NCI-H774 (cell line): ENCODE measurements at places on chromosomes 1 and 21.

DNA sequence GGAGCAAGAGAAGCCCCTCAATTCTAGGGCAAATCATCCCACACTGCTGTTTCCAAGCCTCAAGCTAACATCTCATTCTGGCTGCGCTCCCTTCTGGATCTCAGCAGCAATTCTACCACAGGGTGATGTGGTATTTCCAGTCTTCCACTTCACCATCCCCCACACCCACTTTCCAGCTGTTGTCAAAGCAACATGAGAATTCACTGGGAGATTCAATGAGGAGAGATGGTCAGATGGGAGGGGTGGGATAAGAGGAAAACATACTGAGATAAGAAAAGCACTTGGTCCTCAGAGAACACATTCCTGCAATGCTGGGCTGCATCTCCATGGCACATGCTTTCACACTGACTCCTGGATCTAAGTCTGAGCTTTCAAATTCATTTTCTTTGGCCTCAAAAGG is 47.3 kb upstream of the LRRC52 start:
- no peak for DNase-seq

DNA sequence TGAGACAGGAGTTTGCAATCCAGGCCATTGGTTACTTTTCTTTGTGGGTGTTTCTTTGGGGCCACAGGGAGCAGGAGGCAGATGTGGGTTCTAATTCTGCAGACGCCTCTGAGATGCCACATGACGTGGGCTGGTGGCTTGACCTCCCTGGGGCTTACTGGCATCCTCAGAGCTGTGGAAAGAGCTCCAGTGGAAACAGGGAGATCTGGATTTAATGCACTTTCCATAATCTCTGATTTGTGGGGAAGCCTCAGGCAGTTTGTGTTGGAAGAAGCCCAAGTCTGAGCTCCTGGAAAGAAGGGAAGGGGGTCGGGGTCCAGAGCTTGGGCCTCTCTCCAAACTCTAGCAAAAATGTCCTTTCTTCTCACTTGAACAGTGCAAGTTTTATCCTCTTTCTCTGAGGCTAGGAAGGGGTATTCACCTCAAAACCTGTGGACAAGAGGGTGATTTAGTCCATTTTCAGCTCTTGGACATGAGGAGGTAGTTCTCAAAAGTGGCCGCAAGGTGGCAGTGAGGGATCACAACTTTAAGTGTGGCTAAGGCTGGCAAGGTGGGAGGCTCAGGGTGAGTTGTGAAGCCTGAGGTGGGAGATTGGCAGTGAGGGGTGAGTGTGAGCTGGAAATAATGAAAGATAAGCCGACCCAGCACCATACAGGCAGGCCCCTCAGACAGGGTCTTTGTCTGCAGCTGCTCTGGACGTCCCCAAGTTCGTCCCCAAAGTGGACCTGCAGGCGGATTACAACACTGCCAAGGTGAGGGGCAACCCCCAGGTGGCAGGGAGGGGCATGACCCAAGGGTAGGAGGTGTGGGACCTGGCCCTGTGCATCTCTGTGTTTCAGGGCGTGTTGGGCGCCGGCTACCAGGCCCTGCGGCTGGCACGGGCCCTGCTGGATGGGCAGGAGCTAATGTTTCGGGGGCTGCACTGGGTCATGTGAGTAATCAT is 9.2 kb downstream of the IKBKE start:
- DNase-seq: peak; percentile 28

DNA sequence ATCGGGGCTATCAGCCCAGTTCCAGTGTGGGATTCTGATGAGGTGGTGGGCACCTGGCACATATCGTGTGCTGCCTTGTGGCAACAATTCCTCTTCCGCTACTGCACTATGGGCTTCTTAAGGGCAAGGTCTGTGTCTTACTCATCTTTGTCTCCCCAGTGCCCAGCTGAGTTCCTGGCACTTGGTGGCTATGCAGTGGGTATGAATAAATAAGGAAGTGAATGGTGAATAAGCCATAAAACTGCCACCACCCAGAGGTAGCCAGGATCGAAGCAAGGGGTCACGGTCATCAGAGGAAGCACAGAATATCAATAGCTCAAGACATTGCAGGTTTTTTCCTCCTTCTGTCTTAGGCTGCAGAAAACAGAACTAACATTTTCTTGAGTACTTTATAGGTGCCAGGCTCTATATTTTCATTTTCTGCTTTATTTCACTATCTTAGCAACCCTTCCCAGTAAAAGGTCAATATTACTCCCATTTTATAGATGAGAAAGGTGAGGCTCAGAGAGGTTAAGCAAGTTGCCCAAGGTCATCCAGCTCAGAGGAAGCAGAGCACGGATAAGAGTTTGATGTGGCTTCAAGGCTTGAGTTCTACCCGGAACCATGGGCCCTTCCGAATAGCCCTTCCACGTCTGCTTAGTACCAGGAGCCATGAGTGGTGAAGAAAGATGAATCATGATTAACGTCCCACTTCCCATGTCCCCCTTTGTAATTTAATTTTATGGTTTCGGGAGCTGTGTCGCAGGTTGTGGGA is 10.2 kb downstream of the C1orf94 start:
- DNase-seq: no peak

- DNase-seq: no peak
Measured at GRCh38 chr21:38417726-38418125, 80.6 kb downstream of the ERG start.

GRCh38 chr1:54792686-54793282 is 8.3 kb downstream of the TTC22 start:
- DNase-seq: no peak

- DNase-seq: no peak
Measured at GRCh38 chr1:243598433-243598832, 251.6 kb downstream of the AKT3 start.

- DNase-seq: no peak
Measured at GRCh38 chr1:109441069-109441468, 14.8 kb upstream of the PSMA5 start.

- DNase-seq: no peak
Measured at GRCh38 chr1:179550746-179551682, 24.7 kb downstream of the NPHS2 start.
